ENCODE measurements at places on chromosomes 2 and 18.

DNA sequence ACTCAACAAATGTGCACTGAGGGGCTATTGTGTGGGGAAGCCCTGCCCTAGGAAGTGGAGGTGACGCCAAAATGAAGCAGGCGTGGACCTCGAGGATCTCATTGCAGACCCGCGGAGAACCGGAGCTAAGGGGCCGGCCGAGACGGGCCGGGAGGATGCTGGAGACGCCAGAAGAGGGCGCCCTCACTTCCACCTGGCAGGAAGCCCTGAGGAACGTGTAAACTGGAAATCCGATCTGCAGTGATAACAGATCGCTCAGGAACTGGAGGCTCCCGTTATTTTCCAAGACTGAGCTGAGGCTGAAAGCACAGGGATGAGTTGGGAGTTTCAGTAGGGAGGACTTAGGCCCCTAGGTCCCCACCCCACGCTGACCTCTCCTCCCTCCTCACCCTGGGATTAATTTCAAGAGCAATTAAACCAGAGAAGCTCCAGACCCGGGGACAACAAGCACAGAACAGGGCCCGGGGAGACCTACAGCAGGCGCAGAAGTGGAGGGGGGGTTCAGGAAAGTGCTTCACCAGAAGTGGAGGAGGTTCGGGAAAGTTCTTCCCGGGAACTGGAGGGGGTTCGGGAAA lies 7.7 kb upstream of the COL6A3 start:
- DNase-seq, result peak; percentile 84

- peak; percentile 76 for DNase-seq
Measured at GRCh38 chr2:42095923-42096408, 48.1 kb downstream of the PKDCC start.

- DNase-seq, result no peak
Measured at GRCh38 chr18:24428709-24429108, 2.2 kb downstream of the IMPACT start.

DNA sequence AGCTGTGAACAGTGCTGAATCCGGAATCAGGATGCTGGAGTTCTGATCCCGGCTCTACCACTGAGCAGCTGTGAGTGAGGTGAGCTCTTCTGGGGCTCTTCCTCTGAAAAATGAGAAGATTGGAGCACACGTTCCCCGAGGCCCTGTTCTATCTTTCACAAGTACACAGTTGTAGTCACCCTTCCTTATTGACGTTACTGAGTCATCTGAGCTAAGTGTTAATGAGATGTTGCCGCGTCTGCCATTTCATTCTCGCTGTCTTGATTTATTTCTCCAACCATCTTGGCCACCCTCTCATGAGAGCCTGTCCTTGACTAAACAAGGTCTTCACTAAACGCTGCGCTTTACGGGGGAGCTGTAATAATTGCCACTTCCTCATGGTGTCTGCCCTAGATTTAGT lies 31.9 kb upstream of the EFR3B start:
- DNase-seq, result no peak

DNA sequence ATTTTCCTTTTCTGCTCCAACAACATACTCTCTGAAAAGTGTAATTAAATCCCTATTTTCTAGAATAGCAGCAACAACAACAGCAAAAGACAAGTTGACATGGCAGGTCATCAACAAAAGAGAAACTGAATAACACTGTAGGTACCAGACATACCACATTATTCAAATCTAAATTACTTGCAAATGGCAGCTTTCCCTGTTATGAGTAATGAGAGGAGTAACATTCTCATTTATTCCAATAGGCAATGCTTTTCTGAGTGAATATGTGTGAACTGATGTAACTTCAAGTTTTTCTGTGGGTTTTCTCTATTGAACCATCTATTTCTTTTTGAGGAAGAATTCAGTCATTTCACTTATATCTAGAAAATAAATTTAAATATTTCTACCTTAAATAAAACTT lies 501.5 kb downstream of the TRIB2 start:
- DNase-seq, result no peak

DNA sequence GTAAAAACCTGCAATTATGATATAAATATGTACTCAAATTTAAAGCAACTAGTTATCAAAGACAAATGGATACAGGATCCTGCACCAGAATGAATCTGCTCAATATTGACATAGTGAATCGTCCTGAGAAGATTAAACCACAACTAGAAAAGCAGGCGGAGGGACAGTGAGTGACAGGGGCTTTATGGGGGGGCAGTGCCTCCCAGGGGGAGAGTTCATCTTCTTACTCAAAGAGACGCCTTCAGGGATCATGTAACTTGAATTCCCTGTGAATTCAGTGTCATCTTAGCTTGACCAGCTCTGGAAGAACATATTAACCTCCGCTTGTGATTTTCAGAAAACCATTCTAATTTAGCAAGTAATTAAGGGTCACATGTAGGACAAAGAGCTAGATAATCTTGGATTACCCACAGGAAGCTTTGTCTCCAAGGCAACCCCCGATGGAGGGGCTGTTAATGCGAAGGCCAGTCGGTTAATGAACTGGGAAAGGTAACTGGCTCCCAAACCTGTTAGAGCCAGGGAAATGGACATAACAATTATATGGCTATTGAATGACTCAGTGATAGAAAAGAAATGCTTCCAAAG lies 17.4 kb upstream of the LMAN1 start:
- no peak for DNase-seq

DNA sequence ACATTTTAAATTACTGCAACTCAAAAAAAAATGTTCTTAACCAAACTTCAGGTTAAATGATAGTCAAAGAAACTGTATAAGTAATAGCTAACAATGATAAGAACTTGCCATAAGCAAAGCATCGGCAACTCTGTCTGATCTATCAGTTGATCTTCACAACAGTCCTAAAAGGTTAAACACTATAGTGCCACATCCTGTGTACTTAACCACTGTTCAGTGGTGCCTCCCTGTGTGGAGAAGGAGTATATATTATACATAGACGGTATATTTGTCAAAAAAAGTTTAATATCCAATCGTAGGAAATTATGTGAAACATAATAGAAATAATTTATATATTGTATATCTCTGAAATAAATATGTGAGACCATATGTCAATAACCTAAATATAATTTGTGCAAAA lies 13.0 kb downstream of the DTNA start:
- no peak for DNase-seq

GRCh38 chr2:139439100-139439499 lies 658.9 kb upstream of the NXPH2 start:
- DNase-seq, result no peak

DNA sequence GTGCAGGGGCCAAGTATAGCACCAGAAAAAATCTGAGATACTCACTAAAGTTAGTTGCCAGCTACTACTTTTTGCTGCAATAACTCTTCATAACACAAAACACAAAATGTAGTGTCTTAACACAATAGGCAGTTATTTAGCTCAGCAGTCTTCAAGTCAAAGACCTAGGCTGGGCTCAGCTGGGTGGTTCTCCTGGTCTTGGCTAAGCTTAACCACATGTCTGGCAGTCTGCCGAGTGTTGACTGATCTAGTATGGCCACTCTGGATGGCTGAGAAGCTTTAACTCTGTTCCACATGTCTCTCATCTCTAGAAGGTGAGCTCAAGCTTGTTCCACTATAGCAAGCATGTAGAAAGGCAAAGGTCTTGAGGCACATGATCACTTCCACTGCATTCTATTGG lies 451.6 kb downstream of the SOX11 start:
- DNase-seq, result no peak

- DNase-seq, result no peak
Measured at GRCh38 chr2:8565399-8566154, 116.3 kb upstream of the ID2 start.

DNA sequence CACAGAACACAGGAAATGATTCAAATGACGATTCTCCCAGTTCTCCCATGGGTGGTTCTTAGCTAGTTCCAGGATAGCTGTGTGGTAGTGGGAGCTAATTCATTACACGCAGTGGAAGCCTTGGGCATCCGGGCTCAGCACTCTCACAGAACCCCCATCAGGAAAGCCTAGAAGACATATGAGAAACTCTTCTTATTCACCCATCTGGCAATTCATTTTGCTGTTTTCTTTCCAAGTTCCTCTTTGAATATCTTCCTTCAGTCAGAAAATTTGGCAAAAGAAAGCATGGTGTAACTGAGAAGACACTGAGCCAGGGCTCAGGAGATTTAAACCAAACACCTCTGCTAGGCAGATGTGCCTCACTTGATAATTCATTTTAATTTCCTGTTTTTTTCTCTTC lies 85.2 kb upstream of the FN1 start:
- no peak for DNase-seq

DNA sequence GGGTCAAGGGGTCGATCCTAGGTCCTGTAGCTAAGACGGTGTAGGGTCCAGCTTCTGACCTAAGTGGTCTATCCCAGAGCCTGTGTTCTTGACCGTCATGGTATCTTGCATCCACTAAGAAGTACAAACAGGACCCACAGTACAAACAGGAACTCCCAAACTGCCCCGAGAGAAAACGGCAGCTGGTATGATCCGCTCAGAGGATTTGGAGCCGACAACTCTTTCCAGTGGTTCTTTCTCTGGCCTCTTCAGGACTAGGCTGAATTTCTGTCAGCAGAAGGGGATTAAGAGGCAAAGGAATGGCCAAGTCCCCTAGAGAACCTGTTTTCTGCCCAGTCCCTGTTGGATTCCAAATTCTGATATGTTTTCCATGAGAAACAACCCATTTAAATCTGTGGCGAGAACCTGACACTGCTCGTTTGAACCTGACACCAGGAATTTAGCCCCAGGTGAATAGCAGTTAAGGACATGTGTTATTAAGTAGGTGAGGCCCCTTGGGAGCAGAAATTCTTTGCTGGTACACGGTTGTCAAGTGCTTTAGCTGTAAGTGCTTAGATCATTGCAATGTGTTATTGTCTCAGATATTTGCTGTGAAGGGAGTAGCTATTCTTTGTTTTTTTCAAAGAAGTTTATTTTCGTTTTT lies 50.5 kb upstream of the TXNDC2 start:
- no peak for DNase-seq

- DNase-seq, result no peak
Measured at GRCh38 chr2:222776792-222777191, 84.0 kb upstream of the ACSL3 start.

- DNase-seq, result no peak
Measured at GRCh38 chr2:172332507-172332906, 94.9 kb upstream of the ITGA6 start.

Data from activated T-cell treated with anti-CD3 and anti-CD28 coated beads, Interleukin-2, amount 50 U/mL, for 1 hour (primary cell).